Erythroblast (primary cell): ENCODE measurements at places on chromosomes 3 and 15.
A peak's percentile ranks its signal among the peaks of the same experiment; 100 is the strongest.

- DNase-seq, result no peak
Observed at GRCh38 chr3:114294940-114295480, 1.2 kb downstream of the TIGIT start.

GRCh38 chr3:125351814-125352456 is 23.2 kb downstream of the ZNF148 start:
- peak; percentile 64 for DNase-seq

DNA sequence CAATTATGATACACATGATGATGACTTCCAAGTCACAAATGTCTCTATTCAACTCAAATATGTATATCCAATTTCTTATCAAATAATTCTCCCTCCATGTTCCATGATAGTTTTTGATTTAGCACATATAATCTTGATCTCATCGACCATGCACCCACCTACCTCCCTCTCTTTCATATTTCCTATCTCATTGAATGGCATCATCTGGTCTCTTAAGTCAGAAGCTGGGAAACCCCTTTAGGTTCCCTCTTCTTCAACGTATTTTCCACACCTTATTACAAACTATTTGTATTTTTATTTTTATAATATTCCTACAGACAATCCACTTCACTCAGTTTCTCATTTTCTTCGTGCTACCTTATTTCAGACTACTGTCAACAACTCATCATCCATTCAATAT is 56.9 kb upstream of the DPH6 start:
- no peak for DNase-seq

GRCh38 chr3:139654637-139655365 is 23.0 kb downstream of the NMNAT3 start:
- no peak for DNase-seq

- no peak for DNase-seq
Observed at GRCh38 chr15:76961268-76962011, 29.9 kb downstream of the RCN2 start.

DNA sequence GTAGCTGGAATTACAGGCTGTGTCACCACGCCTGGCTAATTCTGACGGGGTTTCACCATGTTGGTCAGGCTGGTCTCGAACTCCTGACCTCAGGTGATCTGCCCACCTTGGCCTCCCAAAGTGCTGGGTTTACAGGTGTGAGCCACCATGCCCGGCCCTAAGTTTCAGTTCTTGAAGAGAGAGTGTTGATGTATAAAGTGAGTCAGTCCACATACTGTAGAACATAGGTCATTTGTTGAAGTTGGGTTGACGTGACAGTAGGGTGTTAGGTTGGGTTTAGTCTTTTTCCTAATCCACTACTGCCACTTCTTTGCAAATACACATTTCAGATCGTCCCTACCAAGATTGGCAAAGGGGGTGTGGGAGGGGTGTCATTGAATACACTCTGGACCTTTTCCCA is 15.2 kb downstream of the DNAJC19 start:
- no peak for DNase-seq

- no peak for DNase-seq
Observed at GRCh38 chr3:71515636-71516365, 67.7 kb downstream of the FOXP1 start.

- no peak for DNase-seq
Observed at GRCh38 chr3:127688416-127689265, 15.9 kb downstream of the ABTB1 start.

DNA sequence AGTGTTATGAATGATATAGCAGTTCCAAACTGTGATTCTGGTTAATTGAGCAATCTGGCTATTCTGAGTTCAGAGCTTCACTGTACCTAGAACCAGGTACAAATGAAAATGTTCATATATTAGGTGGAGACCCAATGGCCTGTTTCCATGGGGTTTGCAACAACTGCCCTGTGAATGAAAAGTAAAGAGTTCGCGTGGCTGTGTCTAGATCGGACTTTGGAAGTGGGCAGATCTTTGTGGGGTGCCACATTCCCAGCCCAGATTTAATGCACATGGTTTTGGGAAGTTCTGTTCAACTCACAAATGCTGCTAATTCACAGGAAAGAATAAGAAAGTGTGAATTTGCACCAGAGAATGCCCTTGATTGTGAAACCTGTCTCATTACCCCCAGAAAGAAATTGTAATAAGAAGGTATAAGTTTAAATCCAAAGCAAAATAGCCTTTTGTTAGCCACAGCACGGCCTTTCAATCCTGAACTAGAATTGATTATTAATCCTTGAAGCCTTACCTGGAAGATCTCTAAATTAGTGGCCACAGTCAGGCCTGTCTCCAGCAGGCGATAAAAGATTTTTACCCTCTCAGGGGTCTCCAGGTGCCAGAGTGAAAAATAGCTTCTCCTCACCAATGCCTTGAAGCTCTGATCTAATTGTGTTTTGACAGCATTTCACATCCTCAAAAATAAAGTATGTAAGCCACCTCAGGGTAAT is 22.6 kb downstream of the WHAMM start:
- no peak for DNase-seq

- peak; percentile 84 for DNase-seq
Observed at GRCh38 chr15:73240866-73241499, 127.8 kb downstream of the HCN4 start.

- DNase-seq, result no peak
Observed at GRCh38 chr3:135325096-135325495, 530.0 kb downstream of the EPHB1 start.

DNA sequence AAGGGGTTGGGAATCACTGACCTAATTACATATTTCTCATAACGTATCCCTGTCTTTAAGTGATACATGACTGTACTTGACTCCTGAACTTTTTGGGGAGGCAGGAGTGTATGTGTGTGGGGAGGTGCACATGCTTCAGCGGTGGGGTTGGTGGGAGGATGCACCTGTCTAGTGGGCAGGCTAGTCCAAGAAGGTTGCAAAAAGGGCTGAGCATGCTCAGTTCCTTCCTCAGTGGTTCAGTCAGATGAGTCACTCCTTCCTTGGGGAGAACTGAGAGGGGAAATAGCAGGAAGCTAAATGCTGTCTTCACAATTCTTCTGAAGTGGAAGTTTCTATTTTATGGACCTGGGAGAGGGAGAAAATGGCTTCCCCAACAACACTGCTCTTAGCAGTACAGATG is 24.6 kb upstream of the AP4E1 start:
- no peak for DNase-seq

DNA sequence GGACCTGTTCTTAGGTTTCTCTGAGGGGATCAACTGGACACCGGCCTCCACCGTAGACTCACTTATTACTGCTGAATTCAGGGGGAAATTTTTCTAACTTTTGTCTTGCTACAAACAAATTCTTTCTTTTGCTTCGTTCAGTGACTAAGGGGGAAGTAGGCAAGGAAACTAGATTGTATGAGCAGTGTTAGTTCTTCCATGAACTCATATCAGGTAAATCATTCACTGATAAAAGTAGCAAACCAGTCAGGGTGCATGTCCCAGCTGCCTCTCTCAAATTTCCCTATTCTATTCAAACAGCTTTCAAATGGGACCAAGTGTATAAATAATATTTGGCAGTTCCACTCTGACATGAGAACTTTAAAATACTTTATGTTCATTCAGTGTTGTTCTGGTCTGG is 7.3 kb upstream of the CCDC13 start:
- DNase-seq, result no peak

GRCh38 chr3:38967693-38967989 is 84.1 kb downstream of the SCN11A start:
- DNase-seq, result no peak

GRCh38 chr3:53353202-53353601 is 5.9 kb upstream of the DCP1A start:
- DNase-seq, result peak; percentile 35

GRCh38 chr15:65920121-65920520 is 50.8 kb downstream of the RAB11A start:
- DNase-seq, result no peak

- peak; percentile 75 for DNase-seq
Observed at GRCh38 chr3:121574449-121574848, 6.7 kb downstream of the ARGFX start.

- DNase-seq, result no peak
Observed at GRCh38 chr3:122598556-122598955, 21.1 kb downstream of the PARP15 start.

GRCh38 chr3:8365541-8365940 is 136.1 kb upstream of the LMCD1 start:
- no peak for DNase-seq

- DNase-seq, result no peak
Observed at GRCh38 chr3:42991341-42992315, 12.5 kb downstream of the GASK1A start.

DNA sequence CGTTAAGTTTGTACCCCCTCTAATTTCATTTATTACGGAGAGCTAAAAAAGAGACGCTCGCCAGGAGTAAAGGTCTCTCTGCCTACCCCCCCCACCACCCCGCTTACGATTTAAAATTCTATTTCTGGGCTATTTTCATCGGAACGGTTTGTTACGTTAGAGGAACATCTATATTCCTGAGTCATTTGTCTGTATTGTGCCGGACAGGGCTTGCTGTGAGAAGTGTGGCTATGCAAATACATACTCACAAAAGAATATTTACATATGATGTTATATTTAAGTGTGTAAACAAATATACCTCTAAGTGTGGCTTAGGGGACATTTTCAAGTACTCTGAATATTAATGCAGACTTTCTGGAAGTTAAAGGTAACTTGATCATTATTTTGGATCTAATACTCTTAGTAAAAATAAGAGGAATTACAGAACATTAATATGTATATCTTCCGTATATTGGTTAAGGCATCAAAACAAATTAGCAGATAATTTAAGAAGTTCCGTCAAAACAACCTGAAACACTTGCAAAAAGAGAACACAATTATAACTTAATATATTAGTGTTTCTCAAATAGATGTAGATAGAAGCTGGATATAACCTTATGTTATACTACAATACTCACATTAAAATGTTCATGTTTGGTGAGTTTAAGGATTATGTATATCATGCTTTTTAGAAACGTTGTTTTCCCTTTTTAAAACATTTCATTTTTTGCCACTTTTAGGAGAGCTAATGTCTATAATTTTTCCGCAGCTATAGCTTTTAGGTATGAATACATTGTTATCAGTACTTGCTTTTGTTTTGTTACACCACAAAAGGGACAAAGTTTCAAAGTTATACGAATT is 1.6 kb upstream of the SHOX2 start:
- DNase-seq, result peak; percentile 27

DNA sequence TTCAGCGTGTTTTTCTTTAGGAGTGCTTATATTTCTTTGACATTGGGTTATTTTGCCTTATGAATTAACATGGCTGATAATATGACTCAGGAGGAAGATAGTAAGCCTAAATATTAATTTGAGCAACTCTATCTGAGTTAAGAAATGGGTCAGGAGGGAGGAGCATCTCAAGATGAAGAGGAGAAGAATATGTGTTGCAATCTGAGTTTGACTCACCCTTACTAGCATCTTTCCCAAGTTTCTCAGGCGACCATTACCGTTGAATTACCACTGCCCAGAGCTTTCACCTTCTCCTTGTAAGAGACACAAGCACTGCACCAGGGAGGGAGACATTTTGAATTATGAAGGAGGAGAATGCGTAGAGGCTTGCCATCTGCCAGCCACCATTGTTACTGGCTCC is 138.3 kb upstream of the MYRIP start:
- no peak for DNase-seq

DNA sequence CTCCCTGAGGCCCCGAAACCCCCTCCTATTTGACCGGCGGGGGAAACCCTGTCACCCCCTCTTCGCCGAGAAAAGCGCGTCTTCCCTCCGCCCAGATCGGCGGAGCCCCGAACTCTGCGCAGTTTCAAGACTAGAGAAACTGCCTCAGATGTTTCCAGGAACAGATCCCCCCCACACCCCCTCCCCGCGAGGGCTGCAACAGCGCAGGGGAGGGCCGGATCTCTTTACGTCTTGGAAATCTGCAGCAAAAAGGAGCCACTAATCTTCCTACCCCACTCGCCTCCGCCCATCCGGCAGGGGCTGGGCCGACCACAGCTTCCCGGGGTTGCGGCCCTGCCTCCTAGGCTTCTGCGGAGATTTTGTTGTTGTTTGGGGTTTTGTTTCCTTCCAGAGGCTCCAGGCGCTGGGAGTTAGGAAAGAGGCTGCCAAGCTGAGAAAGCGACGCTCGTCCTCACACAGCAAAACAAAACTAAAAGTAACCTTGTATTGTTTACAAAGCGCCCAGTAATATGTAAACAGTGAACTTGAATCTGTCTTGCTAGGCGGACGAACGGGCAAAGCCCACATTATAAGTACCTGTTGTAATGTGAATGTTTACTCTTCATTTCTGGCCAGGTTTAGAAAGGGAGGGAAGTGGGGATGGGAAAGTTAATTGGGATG is 2.2 kb downstream of the FOXB1 start:
- DNase-seq, result peak; percentile 8

- DNase-seq, result no peak
Observed at GRCh38 chr3:112735926-112736325, 95.0 kb upstream of the CCDC80 start.

GRCh38 chr3:123072564-123072963 is 5.7 kb downstream of the PDIA5 start:
- DNase-seq, result no peak

DNA sequence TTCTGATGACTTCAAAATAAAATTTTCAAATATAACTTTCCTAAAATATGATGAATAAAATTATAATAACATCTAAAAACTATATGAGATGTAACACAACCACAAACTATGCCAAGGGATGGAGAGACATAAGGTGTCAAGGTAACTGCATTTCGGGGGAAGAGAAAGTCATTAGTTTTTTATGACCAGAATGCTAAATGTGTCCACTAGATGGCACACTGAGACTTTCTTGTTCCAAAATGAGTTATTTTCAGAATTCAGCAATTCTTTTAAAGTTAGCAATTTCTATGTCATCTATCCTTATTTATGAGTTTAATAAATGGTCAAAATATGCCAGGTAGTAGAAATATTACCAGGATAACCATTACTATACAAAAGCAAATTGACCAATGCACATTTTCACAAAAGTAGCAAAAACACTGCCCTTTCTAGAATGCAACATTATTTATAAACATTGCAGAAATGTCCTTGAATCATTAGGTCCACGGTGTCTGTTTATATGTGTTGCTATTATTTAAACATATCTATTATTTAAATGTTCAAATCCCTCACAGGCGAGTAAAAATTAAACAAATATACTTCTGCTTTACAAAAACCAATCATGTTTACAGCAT is 374.2 kb downstream of the PLCL2 start:
- DNase-seq, result peak; percentile 51

DNA sequence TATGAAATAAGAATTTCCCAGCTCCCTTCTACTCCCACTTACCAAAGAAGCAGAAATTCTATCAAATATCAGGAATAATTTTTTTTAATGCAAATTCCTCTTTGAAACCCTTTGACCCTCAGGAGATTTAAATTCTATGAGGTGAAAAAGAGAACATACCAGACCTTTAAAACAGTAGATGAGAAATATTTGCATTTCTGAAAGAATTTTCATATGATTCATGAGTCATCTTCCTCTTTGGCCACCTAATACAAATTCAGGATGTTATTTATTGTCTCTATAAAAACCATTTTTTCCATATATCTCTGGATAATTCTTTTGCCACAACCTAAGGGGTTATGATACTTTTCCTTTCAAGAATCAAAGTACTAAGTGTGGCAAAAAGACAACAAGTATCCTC is 67.3 kb upstream of the ST3GAL6 start:
- no peak for DNase-seq

GRCh38 chr3:140019946-140020345 is 85.0 kb downstream of the CLSTN2 start:
- no peak for DNase-seq

GRCh38 chr3:129684270-129684669 is 77.8 kb upstream of the PLXND1 start:
- no peak for DNase-seq
